Mucosa of descending colon (tissue), 3 donors: ENCODE measurements at places on chromosomes 3 and 15. TPM values are rescaled to one million over a fixed set of nuclear protein-coding genes. Genes with fewer than 3 reads are reported as not detected.

The FANCD2OS gene
- total RNA-seq, result not detected

The LACTB gene
- 19.8 TPM for total RNA-seq

The PRICKLE2 gene
- total RNA-seq, result 7.0 TPM

The HTR3E gene
- total RNA-seq, result 0.16 TPM

The POPDC2 gene
- total RNA-seq, result 89.0 TPM

The MESP2 gene
- total RNA-seq, result 1.2 TPM

The AGBL1 gene
- 0.32 TPM for total RNA-seq

The TMEM207 gene
- total RNA-seq, result not detected

The TRANK1 gene
- 97.3 TPM for total RNA-seq

The CCR3 gene
- total RNA-seq, result not detected

- no peak for DNase-seq
These were observed 248.5 kb downstream of the RAP2B start for GRCh38 chr3:153410517-153410916.

GRCh38 chr3:69542805-69543429, 157.0 kb upstream of the FRMD4B start:
- DNase-seq, result no peak

GRCh38 chr3:108645364-108645763, 55.8 kb downstream of the DZIP3 start:
- DNase-seq, result no peak

DNA sequence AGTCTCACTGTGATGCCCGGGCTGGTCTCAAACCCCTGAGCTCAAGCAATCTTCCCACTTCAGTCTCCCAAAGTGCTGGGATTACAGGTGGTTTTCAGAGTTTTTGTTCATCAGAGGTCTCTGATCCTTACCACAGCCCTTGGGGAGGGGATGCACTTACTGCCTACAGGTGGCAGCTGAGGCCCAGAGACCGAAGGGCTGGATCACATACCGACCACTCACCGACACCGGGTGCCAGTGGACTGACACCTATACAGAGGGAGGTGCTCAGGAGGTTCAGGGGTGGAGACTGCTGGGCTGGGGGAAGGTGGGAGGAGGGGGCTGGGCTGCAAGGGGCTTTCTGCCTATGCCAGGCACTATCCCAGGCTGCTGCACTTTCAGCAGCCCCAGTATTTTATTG, 19.5 kb downstream of the DUSP7 start:
- no peak for DNase-seq

DNA sequence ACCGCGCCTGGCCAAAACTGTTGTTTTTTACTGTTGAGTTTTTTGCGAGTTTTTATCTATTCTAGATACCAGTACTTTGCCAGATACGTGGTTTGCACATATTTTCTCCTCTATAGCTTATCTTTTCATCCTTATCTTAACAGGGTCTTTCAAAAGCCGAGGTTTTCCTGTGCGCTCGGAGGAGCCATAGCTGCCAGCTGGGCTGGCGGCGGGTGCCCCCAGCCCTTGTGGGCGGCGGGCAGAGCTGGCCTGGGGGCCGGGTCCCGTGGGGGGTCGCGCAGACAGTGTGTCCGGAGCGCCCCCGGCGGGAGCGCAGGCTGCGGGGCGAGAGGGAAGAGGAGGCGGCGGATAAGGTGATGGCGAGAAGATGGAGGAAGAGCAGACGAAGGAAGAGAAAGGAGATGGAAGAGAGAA, 11.1 kb upstream of the EIF4A2 start:
- DNase-seq, result no peak

- no peak for DNase-seq
These were observed 7.8 kb upstream of the CPA3 start for GRCh38 chr3:148857316-148857715.

DNA sequence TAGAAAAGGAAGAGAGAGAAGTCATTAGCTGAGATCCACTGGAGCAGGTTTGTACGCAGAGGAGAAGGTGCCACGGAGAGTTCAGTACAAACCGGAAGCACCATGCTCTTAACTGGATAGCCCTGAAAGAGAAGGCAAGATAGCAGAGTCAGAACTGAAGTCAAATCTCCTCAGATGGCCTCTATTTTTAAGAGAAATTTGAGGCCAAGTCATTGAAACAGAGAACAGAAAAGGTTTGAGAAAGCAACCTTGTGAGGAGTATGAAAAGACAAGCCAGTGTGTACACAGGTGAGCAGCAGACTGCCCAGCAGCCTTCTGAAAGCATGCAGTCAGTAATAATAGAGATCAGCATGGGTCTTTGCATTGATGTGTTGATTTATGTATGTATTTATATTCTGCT, 66.1 kb upstream of the SPRED1 start:
- no peak for DNase-seq

DNA sequence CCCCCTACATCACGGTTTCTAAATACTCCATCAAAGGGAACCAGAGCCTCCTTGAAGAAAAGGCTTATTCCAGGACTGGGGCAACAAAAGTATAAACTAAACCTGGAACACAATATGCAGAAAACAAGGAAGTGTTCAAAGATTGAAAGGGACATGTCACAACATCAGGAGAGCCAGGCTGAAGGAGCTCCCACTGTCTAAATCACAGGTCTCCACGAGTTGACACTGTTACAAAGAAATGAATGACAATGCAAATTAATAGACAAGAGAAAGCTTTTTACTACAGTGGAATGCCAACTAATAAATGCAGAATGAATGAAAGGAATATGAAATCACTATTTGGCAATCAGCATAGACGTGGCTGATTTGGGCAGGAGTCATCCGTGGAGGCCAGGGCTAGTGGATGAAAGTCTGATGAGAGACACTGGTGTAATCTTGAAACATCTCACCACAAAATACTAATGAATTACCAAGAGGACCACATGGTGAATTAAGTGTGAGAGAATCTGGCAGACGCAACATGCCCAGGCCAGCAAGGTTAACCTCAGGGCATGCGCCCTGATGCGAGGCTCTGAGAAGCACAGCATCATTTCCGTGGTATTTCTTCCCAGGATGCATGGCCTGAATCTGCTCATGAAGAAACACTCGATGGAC, 123.8 kb upstream of the TJP1 start:
- no peak for DNase-seq

- DNase-seq, result no peak
These were observed 27.4 kb downstream of the GORASP1 start for GRCh38 chr3:39080026-39080425.

DNA sequence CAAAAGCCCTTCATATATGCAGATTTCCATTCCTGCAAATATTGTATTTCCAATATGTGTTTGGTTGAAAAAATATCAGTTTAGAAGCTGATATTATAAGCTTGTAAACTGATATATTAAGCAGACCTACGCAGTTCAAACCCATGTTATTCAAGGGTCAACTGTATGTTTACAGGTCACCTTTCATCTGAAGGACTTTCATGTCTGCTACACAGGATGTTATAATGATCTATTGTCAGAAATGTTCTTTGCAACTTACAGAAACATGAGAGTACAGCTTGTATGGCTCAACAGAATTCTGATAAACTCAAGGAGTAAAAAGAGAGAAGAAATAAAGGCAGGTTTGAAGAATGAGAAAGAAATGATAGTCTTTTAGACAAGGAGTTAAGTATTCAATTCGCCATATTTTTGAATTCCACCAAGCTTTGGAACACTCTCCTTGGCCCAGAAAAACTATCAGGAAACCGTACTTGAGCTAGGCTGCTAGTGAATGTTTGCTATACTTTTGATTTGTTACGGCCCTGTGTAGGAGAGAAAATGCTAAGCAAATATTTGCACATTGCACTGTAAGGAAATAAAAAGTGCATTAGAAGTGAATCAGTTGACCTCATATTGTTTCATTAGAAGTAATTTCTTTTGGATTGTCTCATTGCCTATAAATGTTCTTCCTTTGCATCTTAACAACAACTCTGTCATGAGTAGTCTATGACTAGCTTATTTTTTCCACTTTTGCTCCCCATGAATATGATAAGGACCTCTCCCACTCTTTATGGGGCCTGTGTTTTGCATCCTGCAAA, 81.2 kb downstream of the NEK11 start:
- DNase-seq, result no peak

- DNase-seq, result no peak
These were observed 24.8 kb downstream of the TPM1 start for GRCh38 chr15:63067306-63067705.

GRCh38 chr15:89406940-89407607, 72.5 kb upstream of the POLG start:
- DNase-seq, result no peak

- no peak for DNase-seq
These were observed 270.5 kb upstream of the STT3B start for GRCh38 chr3:31262201-31262600.

DNA sequence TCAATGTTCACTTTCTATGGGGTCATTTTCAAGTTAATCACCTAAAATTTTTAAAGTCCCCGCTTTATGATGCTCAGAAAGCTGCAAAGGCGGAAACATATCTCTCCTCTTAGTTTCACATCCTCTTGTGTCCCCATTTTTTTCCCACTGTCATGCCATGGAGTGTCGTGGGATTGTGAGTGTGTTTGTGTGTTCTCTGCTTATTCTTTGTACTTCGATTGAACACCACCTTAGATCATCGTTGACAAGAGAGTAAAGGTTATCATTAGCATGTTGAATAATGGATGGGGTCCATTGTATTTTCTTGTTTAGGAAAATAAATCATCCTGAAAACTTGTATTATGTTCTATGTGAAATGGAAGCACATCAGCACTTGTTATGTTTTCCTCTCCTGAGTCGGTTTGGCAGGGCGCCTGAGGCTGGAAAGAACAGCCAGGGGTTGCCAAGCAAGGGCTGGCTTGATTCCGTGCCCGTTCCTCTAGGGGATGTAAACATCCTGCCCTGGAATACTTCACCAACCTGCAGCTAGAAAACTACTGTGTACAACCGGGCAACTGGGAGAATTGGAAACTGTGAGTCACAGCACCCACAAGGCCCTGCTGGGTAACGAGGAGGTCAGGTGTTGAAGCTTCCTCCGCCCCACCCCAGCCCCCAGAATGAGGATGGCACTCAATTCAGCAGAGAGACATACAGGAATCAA, 67.2 kb downstream of the EIF4E3 start:
- DNase-seq, result peak; percentile 42

DNA sequence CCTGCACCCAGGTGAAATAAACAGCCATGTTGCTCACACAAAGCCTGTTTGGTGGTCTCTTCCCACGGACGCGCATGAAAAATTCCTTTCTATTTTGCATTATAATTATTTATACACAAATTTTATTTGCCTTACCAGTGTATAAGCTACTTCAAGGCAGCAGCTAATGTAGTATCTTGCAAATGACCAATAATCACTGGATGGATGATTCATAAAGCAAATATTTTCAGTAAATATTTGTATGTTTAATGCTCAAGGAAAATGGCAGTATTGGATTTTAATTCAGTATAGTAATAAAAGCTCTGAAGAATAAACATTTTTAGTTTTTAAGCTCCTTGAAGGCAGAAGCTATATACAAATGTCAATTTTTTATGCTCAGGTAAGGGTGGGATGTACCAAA, 158.7 kb upstream of the NANOGP8 start:
- no peak for DNase-seq

DNA sequence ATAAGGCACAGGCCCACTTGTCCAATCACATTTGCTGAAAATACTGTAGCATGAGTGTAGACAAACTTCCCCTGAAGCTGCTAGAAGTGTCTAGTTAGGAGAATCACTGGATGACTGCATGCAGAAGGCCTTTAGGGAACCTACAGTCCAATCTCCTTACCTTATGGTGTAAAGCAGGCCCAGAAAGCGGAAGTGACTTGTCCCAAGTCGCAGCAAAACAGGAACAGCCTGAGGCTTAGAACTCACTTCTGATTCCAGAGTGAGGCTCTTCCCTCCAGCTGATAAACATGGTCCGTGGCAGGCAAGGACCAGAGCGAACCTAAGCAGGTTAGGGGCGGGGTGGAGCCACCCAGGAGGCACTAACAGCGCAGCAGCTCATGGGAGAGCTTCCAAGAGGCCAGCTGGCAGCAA, 2.5 kb downstream of the GRAMD2A start:
- no peak for DNase-seq

DNA sequence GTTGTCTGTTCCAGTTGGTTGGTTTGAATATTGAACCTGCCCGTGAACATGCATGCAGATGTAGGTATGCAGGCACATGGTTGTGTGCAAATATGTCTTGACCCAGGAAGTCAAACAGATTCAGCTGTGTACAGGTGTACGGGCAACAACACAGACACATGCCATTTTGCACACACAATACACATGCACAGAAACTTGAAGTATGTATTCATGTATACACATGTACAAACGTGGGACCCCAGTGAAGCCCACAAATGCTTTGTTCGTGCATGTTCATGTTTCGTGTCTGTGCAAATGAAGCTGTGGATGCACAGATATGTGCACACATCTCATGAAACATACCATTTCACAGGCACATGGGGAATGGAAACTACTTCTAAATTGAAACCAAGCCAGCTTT, 30.7 kb downstream of the IDH3A start:
- no peak for DNase-seq
